Mesenteric fat pad (tissue), 1 donor: ENCODE measurements at places on chromosomes 12 and 14. TPM values are rescaled to one million over a fixed set of nuclear protein-coding genes. Genes with fewer than 3 reads are reported as not detected.

DNA sequence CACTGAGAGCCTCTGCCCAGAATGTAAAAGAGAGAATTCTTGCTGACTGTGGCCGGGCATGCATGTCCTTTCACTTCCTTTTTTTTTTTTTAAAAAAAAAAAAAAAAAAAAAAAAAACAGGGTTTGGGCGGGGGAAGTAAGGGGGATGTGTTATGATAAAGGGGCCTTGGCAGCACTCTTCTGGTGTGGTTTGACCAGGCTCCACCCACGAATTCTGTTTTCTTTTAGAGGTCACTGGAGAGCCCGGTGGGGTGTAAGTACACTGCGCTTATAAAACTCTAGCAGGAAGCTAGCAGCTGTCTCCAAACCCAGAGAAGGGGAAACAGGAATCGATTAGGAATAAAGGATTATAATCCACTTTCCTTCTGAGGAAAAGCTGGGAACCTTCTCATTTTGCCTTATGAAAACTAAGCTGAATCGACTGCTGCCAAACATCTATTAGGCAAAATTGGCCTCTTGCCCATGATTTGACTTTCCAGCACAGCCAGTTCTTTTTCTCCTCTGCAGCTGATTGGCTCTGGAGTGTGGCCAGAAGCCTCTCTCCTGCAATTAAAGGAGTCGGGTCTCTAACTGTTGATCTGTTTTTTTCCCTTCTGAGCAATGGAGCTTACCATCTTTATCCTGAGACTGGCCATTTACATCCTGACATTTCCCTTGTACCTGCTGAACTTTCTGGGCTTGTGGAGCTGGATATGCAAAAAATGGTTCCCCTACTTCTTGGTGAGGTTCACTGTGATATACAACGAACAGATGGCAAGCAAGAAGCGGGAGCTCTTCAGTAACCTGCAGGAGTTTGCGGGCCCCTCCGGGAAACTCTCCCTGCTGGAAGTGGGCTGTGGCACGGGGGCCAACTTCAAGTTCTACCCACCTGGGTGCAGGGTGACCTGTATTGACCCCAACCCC lies 27.7 kb upstream of the HIGD1C start:
- no peak for DNase-seq

NEMP1 gene
- 8.6 TPM for total RNA-seq

CLEC4A gene
- total RNA-seq, result 3.5 TPM

GRCh38 chr12:19014240-19014639 lies 115.3 kb upstream of the PLEKHA5 start:
- no peak for DNase-seq

HEATR5A gene
- 56.7 TPM for total RNA-seq

DNA sequence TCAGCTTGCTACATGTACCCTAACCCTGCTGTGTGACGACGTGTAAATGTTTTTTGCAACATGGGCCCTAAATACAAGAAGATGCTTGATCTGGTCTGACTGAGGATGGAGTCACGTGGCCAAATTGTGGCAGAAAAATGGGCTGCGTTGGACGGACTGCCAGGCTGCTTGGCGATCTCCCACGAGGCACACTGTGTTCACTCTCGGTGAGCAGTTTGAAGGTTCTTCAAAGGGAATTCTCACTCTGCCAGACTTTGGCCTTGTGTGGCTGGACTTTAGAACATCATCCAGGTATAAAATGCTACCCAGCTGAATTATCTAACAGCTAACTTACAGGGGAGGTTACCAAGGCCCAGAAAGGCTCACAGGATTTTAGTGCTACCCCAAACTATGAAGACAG lies 85.1 kb downstream of the KDM2B start:
- no peak for DNase-seq

MYO1H gene
- 0.10 TPM for total RNA-seq

TIMM9 gene
- total RNA-seq, result 41.8 TPM

WIF1 gene
- 1.8 TPM for total RNA-seq

DNA sequence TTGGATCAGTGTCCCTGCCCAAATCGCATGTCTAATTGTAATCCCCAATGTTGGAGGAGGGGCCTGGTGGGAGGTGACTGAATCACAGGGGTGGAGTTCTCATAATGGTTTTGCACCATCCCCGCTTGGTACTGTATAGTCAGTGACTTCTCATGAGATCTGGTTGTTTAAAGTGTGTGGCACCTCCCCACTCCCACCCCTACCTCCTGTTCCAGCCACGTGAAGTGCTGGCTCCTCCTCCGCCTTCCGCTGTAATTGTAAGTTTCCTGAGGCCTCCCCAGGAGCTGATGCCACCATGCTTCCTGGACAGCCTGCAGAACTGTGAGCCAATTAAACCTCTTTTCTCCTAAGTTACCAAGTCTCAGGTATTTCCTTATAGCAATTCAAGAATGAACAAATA lies 67.2 kb downstream of the FERMT2 start:
- no peak for DNase-seq

- no peak for DNase-seq
Measured at GRCh38 chr14:49212721-49213120, 373.5 kb downstream of the RPS29 start.

DNA sequence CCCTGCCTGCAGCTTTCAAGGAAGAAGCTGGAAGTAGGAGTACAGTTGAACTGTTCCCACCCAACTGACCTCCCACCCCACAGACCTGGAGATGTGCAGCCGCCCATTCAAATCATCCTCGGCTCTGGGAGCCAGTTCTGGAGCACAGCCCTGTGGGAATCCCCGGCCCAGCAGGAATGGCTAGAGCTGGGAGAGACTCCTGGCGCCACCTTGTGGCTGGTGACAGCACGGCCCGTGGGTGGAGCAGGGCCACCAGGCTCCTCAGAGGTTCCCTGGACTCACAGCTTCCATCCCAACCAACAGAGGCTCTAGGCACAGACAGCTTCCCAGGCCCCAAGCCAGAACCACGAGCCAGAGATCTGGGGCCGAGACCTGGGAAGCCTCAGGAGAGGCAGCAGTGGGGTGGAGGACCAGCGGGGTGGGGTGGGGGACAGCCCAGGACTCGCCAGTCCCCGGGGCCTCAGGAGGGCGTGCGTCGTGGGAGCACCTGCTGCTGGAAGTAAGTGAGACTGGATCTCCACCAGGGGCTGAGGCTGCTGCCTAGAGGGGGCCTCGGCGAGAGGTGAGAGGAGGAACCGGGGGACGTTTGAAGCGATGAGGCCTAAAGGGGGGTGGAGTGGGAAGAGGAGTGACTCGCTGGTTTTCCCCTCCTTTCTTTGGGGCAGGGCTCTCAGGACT lies 43.4 kb downstream of the RNF34 start:
- peak; percentile 95 for DNase-seq

DNA sequence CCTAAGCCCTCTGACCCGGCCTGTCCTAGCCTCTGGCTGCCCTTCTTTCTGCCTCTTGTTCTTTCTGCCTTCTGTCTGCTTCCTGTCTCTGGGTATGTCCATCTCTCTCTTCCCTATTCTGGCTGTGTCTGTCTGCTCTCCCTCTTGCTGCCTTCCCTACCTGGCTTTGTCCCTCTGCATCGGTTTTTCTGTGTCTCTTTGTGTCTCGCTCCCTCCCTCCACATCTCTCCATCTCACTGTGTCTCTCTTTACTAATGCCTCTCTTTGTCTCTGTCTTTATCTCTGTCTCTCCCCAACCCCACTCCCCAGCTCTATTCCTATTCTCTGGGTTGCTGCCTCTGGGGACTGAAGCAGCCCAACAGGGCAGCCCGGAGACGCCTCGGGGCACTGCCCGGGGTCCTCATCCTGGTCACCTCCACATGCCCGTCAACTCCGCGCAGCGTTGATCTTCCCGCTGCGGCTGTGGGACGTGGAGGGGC lies 10.1 kb downstream of the SHMT2 start:
- no peak for DNase-seq

DNA sequence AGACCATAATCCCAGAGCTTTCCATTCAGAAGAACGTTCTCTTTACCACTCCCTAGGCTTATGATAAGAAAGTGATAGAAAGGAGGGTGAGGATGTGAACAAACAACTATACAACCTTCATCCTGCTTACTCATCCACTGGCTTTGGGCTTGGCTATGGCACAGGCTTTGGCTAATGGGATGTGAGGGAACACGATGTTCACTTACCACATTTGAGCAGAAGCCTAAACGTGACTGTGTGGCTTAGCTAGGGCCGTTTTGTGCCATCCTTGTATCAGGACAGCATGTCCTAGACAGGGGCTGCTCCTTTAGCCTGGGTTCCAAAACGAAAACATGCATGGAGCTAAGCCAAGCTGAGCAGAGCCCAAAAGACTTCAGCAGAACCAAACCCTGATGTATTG lies 118.6 kb upstream of the CCDC175 start:
- DNase-seq, result no peak

DNA sequence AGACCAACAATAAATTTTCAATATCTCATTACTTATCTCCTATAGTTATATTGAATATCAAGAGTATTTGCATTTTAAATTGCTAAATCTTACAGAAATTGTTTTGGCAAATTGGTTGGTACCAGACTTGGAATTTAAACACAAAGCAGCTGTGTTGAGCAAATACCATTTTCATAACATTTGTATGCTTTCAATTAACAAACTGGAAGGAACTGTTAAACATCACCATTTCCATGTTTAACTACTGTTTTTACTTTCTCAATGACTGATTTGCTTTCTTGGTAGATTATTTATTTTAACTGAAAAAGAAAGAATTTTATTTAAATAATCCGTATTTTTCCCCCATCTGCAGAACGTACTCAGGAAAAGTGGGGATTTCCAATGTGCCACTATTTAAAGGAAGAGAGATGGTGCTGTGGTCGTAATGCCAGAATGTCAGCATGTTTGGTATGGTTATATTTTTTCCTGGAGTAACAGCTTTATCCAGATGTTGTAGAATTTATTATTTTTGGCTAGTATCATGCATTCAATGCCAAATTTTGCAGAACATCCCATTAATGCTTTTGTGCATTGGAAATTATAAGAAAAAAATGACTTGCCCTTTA lies 72.3 kb downstream of the METTL25 start:
- DNase-seq, result no peak

DTD2 gene
- 30.0 TPM for total RNA-seq

DAO gene
- not detected for total RNA-seq

AVPR1A gene
- total RNA-seq, result 12.1 TPM

CDCA4 gene
- 3.4 TPM for total RNA-seq
